ENCODE measurements at places on chromosomes 3 and 15.

DNA sequence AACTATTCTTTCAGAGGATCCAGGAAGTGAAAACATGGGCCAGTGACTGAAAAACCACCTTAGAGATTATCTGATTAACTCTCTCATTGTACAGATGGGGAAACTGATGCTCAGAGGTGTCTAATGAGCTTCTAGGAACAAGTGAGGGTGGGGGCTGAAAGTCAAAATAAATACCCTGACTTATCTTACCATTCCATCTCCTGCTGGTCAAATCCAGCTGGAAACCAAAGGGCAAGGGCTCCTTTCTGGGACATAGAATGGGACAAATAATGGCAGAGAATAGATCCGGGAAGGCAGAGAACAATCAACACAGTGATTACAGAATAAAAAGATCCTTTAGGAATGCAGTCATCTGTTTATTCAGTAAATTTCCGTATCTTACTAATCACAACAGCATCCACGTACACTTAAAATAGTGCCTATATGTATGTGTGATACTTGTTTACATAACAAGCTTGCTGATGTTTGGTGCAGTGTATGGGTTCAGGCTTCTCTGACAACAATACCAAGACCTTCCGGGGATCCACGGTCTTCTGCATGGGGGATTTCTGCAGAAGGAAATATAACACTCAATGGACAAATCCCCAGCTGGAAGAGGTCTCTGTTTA is 173.2 kb downstream of the THSD4 start:
- no peak for DNase-seq

DNA sequence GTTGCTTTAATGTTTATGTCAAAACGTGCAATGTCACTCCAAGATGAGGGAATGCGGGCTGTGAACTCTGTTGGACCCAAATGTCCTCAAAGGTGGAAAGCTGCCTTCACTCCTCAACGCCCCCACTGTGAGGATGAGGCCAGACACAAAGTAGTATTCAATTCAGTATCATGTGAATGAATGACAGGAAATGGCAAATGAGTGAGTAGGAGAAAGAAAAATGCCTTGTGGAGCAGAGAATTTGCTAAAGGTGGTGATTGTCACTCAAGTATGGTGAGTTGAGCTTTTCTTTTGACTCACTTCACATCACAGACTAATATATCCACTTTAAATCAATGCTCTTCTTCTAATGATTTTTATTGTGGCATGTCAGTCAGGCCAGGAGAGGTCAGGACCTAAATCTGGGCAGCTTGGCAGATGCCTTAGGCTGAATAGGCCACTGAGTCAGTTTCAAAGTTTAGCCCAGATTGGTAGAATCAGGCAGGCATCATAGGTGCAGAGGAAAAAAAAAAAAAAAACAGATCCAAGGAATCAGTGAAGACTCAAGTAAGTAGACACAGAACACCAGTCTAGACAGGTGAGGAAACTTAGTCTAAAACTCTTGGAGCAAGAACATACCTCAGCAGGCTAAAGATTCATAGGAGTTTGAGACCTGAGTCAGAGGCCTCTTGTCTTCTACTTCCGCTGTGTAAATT is 71.0 kb upstream of the ZBED2 start:
- no peak for DNase-seq

GRCh38 chr3:23856286-23856685 is 50.5 kb downstream of the UBE2E1 start:
- DNase-seq: no peak

DNA sequence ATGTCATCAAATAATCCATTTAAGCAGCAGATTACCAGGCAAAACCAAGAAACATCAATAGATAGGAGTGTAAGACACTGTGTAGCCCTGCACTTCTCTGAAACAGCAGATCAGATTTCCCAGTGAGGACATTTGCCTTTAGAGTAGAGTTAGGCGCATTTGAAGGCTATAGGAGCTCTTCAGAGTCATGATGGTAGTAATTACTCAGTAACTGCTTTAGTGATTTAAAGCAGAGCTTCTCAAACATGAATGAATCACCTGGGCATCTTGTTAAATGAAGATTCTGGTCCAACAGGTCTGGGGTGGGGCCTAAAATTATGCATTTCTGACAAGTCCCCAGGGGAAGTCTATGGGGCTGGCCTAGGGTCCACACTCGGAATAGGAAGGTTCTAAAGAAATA is 36.9 kb downstream of the THRB start:
- DNase-seq: no peak

DNA sequence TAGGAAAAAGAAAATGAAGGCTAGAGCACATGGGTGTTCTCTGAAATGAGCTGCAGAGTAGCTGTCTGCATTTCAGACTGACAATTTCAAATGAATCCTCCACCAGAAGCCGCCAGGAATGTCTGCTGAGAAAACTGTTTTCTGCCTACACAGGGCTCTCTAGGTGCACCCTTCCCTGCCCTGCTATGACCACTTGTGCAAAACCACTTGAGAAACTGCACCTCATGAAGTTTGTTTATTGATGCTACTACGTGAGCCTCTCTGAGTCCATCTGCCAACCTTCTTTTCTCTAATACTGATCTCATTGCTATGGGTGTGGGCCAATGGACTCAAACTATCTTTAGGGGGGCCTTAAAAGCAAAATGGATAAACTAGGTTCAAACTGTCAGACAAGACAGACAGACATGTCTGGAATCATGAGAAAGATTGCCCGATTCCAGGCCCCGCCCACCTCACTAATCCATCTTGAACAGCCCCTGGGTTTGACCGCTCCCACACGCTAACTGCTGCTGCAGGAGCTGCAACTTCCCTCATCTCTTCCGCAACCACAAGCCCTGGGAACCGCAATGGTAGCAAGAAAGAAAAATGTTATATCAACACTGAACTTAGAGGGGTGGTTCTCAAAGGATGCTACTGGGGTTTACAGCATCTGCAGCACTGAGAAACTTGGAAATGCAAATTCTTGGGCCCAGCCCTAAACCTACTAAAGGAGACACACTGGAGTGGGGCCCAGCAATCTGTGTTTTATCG is 9.0 kb upstream of the CD47 start:
- no peak for DNase-seq
